Effector memory CD8-positive, alpha-beta T cell (primary cell): ENCODE measurements at places on chromosomes 13 and 19.

DNA sequence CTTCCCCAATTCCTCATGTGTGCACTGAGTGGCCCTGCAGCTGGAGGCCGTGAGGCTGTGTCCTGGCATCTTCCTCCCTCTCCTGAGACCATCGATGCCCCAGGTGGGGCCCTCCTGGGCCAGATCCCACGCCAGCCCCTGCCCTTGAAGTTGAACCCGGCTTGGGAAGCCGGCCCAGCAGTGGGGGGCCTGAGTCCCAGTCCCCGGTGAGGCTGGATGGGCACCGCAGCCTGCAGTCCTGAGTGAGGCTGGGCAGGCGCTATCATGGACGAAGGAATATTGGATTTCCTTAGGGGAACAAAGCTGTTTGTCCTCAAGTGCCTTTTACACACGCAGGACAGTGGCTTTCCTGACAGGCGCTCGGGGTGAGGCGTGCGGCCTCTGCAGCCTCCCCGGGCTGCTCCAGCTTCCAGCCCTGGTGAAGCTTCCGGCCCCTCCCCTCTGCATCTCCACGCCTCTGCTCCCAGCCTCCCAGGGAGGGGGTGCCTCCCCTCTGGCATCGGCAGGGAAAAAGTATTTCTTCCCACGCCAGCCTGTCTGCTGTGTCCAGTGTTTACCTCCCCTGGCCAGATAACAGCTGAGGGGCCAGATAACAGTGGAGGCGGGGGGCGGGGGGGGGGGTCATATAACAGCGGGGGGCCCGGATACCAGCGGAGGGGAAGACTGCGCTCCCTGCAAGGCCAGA, 159.5 kb downstream of the KDM4B start:
- DNase-seq = no peak

GRCh38 chr13:103188713-103189326, 122.6 kb upstream of the SLC10A2 start:
- DNase-seq = no peak

DNA sequence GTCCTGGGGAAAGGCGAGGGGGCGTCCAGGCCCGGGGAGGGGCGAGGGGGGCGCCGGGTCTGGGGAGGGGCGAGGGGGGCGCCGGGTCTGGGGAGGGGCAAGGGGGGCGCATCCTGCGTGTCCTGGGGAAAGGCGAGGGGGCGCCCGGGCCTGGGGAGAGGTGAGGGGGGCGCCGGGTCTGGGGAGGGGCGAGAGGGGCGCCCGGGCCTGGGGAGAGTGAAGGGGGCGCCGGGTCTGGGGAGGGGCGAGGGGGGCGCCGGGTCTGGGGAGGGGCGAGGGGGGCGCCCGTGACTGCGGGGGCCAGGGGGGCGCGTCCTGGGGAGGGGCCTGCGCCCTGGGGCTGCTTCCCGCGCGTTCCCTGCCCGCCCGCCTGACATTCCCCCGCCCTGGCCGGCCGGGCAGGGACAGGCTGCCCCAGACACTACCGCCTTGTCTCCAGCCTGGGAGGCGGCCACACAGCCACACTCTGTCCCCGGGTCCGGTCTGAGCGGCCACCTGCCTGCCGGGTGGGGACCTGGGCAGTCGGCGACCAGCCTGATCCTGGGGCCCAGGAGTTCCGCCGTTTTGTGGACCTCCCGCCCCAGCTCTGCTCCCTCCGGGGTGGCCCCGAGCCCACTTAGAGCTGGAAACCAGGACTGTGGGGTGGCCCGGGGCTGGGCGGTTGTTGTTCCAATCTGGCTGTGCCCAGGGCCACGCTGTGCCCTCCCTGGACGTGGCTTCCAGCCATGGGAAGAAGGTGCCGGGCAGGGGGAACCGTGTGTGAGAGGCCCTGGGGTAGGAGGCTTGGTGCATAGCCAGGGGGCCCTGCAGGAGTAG, 11.8 kb downstream of the PALM start:
- DNase-seq = no peak

GRCh38 chr13:106302843-106303242, 232.6 kb downstream of the EFNB2 start:
- DNase-seq = no peak

GRCh38 chr19:50280983-50281382, 48.2 kb downstream of the KCNC3 start:
- no peak for DNase-seq

GRCh38 chr13:100106705-100107104, 17.8 kb downstream of the PCCA start:
- DNase-seq = no peak

DNA sequence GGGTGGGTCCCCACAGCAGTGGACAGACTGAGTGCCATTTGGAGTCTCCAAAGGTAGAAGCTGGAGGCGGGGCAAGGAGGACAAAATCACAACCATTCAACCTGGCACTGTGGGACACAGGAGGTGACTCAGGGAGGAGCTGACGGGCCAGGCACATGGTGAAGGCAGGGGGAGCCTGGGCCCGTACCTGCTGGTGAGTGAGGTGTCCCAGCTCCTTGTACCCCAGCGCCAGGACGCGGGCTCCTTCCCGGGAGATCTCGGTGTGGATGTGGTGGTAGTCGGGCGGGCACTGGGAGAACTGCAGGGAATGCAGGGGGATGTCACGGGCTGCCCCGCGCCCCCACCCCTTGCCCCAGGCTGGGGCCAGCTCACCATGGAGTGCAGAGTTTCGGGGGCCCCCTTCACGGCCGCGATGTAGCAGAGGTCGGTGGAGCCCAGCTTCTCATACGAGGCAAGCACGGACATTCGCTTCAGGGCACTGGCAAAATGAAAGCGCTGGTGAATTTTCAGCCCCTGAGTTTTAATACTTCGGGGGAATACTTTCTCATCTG, 9.8 kb downstream of the ATP13A1 start:
- DNase-seq = no peak

GRCh38 chr19:15198951-15199660, 1.7 kb downstream of the NOTCH3 start:
- no peak for DNase-seq

DNA sequence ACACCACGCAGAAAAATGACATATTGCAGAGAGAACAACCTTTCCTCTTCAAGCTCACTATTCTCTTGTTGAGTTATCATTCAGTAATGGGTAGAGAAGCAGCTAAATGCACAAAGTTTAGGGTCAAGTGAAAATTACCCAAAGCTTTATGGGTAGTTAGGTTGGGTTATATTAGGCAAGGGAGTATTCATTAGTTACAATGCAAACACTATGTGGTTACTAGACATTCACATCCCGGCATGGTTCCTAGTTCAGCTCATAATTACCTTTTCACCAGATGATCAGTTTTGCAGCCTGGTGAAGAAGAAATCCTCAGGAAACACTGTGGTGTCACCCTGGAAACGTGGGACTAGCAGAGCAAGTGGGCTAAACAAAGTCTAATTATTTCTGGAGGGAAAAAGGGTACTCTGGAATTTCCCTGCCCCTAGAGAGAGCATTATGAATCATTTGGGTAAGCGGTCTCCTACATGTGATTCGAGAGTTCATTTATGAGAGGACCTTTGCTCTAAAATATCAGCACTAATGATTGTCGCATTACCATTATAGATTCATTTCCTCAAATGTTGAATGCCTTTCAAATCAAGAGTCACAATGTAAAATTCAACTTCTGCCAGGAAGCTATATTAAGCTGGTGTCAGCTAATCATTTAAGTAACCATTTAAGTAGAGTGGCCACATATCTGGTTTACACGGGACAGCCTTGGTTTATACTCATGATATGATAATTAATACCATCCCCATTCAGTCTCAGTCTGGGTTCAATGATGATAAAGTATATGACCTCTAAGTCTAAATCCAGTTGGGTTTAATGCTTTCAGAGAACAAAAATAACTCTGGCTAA, 1208.0 kb downstream of the DIAPH3 start:
- DNase-seq = no peak

DNA sequence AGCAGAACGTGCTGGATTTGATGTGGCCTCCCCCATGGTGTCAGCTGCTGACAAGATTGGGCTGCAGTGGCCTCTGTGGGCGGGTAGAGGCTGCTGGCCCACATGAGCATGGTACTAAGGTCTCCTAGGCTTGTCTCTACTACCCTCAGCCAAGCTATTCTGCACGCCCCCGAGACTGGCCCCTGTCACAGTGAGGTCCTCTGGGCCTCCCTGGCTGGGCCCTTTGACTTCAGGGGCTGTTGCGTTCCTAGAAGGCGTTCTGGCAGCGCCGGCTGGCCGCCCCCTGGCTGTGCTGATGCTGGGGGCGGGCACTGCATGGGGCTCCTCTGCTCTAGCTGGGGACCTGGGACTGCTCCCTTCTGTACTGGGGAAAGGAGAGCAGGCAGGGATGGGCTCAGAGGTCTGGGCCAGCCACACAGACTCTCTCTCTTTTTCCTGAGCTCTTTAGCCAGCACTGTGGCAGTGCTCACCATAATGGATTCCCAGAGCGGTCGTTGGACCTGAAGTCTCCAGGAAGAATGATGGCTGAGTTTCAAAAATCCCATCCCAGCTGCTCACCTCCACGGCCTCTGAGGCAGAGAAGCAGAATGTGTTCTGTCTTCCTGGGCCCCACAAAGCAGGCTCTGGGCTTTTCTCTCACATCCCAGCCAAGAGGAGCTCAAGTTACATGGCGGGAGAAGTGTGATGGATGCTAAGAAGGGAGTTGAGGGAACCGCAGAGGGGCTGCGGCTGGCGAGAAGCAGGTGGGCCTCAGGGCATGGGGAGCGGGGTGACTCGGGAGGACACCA, 32.3 kb downstream of the TSSK6 start:
- no peak for DNase-seq

- DNase-seq = no peak
These were observed 6.0 kb downstream of the SIGLEC11 start for GRCh38 chr19:49954933-49955332.

DNA sequence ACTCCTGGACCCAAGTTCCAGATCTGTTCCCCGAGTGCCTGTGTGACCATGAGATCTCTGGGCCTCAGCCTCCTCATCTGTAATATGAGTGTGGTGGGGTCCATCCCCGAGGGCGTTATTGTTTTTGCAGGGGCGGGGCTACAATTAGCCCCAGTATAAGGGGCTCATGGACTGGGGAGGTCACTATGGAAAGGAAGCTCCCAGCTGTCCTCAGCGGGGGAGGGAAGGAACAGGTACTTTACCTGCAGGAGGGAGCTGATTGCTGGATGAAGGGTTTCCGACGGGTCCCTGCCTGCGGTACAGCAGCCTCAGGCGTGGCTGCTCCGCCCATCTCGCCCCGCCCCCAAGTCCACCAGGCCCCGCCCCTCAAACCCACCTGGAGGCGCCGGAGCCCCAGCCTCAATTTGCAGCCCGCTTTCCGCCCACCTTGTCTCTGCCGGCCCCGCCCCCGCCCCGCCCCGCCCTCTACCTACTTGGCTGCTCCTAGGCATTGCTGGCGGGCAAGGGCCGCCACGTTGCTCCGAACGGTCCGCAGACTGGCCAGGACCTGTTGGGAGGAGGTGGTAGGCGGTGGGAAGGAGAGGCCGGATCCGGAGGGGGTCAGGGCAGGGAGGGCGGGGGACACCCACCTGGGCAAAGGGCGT, 5.5 kb downstream of the PDE4C start:
- no peak for DNase-seq

GRCh38 chr19:33052352-33052972, 12.2 kb downstream of the RHPN2 start:
- DNase-seq = no peak

GRCh38 chr13:42970824-42971690, 21.0 kb downstream of the EPSTI1 start:
- peak; percentile 36 for DNase-seq

- no peak for DNase-seq
These were observed 14.3 kb downstream of the RASA3 start for GRCh38 chr13:114118086-114118485.

- DNase-seq = no peak
These were observed 22.0 kb downstream of the MBNL2 start for GRCh38 chr13:97243915-97244781.
